ENCODE measurements at places on chromosomes 7 and 10. TPM values are rescaled to one million over a fixed set of nuclear protein-coding genes. Genes with fewer than 3 reads are reported as not detected.

OR2A14 gene
- total RNA-seq: not detected

ZNF33B gene
- 8.5 TPM for total RNA-seq

ZNF248 gene
- 13.1 TPM for total RNA-seq

NEUROD6 gene
- not detected for total RNA-seq

PDK4 gene
- 2,300 TPM for total RNA-seq

THSD7A gene
- total RNA-seq: 11.1 TPM

BHLHA15 gene
- total RNA-seq: not detected

CRYGN gene
- not detected for total RNA-seq

NRCAM gene
- total RNA-seq: 21.1 TPM

KCND2 gene
- total RNA-seq: 1.5 TPM

DYDC2 gene
- total RNA-seq: not detected

CFTR gene
- not detected for total RNA-seq

TRIL gene
- 0.65 TPM for total RNA-seq

MEOX2 gene
- 32.6 TPM for total RNA-seq

C10orf67 gene
- not detected for total RNA-seq

NPFFR1 gene
- total RNA-seq: not detected

PRSS37 gene
- not detected for total RNA-seq

ARMC3 gene
- total RNA-seq: not detected

BEND7 gene
- total RNA-seq: 8.5 TPM

FAM241B gene
- total RNA-seq: 2.4 TPM

CYP2C9 gene
- not detected for total RNA-seq

CCDC3 gene
- 39.1 TPM for total RNA-seq

TAS2R3 gene
- 1.1 TPM for total RNA-seq

CYP26C1 gene
- total RNA-seq: not detected

NUB1 gene
- 59.2 TPM for total RNA-seq

IFIT2 gene
- 9.4 TPM for total RNA-seq

TMEM229A gene
- not detected for total RNA-seq

MKRN1 gene
- 56.6 TPM for total RNA-seq

LARP4B gene
- total RNA-seq: 57.5 TPM

HOGA1 gene
- 8.5 TPM for total RNA-seq

HYAL4 gene
- total RNA-seq: not detected

DNAH11 gene
- 2.6 TPM for total RNA-seq

FAM13C gene
- total RNA-seq: 11.4 TPM

GPRIN2 gene
- not detected for total RNA-seq

OR2A1 gene
- total RNA-seq: 0.66 TPM

OR2A5 gene
- total RNA-seq: not detected

GIMAP7 gene
- total RNA-seq: 13.6 TPM

CLCN1 gene
- total RNA-seq: not detected

MMRN2 gene
- 22.9 TPM for total RNA-seq

NODAL gene
- total RNA-seq: not detected

NEUROG3 gene
- not detected for total RNA-seq

DDC gene
- not detected for total RNA-seq

MYOF gene
- total RNA-seq: 104 TPM

SRI gene
- total RNA-seq: 59.7 TPM

ITIH5 gene
- total RNA-seq: 162 TPM

WDFY4 gene
- total RNA-seq: 4.1 TPM

ANKRD2 gene
- total RNA-seq: not detected

KCNH2 gene
- total RNA-seq: 0.22 TPM

MRPL32 gene
- total RNA-seq: 111 TPM

PKD2L1 gene
- not detected for total RNA-seq

PLAC9 gene
- total RNA-seq: 43.5 TPM

KCNIP2 gene
- total RNA-seq: 109 TPM

MYL7 gene
- total RNA-seq: not detected

CNPY1 gene
- total RNA-seq: not detected

NXPH1 gene
- total RNA-seq: not detected

GNGT1 gene
- not detected for total RNA-seq
